ENCODE measurements at places on chromosomes 2 and 18.
A peak's percentile ranks its signal among the peaks of the same experiment; 100 is the strongest.

DNA sequence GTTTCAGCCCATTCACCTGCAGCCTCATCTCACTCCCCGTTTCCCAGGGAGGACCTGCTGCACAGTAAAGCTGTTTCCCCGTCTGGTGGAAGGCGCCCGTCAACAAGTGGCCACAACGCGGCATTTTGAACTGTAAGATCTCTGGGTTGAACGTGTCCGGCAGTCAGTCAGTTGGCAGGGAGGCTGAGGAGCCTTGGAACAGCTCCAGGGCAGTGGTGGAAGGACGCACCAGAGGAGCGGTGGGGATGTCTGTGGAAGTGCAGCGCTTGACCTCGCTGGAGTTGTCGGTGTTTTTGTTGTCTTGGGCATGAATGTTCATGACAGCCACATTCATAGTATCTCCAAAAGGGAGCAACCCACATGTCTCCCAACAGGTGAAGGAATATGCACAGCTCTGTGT, 31.4 kb upstream of the MBP start:
- no peak for DNase-seq

DNA sequence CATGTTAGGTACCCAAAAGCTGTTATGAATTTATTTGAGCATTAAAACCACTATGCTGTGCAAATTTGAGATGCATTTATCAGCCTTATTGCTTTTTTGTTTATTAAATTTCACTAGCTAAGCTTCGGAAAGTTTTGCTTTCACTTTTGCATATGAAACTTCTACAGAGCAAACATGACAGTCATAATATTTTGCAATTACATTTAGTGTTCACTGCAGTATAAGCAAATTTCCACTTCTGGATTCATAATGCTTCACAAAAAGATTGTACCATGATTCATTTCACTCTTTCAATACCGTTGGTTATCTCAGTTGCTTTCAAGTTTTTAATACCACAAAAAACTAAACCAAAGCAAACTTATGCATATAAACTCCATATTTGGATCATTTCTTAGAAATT, 228.7 kb upstream of the SLC8A1 start:
- DNase-seq, result no peak

GRCh38 chr2:33158482-33159003, 211.8 kb downstream of the LTBP1 start:
- DNase-seq, result no peak

DNA sequence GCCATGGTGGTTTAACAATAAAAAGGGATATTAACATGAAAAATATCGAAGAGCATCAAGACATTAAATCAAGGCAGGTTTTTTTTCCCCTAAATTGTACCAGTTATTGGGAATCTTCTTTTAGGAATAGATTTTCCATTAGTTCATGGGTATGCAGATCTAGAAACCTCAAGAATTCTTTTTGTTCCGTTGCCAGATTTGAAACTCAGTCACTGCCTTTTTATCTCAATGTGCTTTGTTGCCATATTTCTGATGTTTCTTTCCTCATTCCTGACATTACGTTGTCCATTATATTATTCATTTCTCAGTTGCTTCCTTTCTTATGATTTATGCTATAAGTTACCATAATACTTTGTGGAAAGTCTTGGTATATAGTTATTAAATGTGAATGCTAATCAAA, 162.2 kb downstream of the CD226 start:
- DNase-seq, result no peak

- DNase-seq, result no peak
Measured at GRCh38 chr2:78093436-78093835, 571.3 kb upstream of the LRRTM4 start.

- DNase-seq, result no peak
Measured at GRCh38 chr2:52877703-52878102, 889.9 kb upstream of the CHAC2 start.

DNA sequence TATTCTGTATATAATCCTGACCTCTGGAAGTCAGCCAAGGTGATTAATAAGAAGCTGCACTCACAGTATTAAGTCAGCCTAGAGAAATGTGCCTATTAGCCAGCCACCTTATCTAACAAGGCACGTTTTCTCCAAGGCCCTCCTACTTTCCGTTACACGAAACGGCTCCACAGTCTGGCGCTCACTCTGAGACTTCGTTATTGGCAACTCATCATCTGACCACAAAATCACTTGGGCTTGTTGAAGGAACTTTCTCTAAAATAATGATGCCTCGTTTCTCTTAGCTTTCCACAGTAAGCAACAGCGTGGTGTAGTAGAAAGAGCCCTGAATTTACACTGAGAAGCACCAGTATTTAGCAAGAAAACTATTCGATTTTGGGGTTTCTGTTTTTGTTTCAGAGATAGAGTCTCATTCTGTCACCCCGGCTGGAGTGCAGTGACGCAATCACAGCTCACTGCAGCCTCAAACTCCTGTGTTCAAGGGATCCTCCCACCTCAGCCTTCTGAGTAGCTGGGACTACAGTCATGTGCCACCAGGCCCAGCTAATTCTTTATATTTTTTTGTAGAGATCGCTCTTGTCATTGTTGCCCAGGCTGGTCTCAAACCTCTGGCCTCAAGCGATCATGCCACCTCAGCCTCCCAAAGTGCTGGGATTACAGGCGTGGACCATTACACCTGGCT, 53.6 kb upstream of the SLC14A1 start:
- no peak for DNase-seq

DNA sequence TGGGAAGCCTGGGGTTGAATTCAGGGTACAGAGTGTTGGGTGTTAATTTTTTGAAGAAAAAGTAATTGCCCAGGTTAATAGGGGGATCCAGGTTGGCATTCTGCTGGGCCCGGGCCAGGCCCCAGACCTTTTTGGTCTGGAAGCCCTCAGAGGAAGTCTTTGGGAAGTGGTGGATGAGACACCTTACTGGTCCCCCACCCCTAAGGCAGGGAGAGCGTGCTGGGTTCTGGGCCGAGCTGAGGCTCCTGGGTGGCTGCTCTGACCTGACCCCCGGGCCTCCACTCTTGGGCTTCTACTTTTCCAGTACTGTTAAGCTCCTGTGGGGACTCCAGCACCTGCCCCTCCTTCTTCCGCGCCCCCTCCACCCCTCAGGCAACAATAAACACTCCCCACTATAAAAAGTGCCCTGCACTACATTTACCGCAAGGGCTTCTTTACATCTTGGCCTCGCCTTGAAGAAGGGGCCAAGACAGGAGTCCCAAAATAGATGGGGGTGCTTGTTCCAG, 753 bp upstream of the HOXD3 start:
- DNase-seq, result no peak

GRCh38 chr2:58514252-58514651, 273.1 kb upstream of the FANCL start:
- no peak for DNase-seq

- no peak for DNase-seq
Measured at GRCh38 chr2:181138816-181139215, 158.4 kb downstream of the UBE2E3 start.

DNA sequence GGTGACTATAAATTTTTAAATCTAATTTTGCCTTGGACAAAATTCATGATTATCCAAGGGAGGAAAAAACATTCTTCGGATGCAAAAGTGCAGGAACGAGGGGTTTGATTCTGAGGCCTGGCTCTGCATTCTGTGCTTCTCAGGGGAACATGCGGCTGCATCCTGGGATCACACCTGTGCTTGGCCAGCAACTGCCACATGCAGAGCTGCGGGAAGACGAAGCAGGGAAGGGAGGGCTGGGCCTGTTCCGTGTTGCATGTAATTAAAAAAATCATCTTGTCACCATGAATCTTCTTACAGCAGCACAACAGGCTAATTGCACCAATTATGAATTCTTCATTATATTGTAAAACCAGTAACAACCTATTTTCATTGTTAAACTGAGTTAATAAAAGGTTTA, 158.0 kb upstream of the ALKAL2 start:
- DNase-seq, result no peak

GRCh38 chr2:158097481-158097880, 4.2 kb upstream of the UPP2 start:
- DNase-seq, result no peak

DNA sequence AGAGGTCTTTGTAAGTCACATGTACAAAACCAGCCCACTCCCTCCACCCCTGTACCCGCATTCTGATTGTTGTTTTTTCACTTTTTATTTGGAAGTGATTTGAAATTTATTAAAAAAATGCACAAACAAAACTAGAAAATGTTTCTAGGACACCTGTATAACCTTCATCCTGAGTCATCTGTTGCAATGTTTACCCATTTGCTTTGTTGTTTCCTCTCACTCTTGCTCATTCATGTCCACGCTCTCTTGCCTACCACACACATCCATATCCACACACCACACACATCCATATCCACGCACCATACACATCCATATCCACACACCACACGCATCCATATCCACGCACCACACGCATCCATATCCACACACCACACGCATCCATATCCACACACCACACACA, 18.8 kb downstream of the ZNF407 start:
- no peak for DNase-seq

- no peak for DNase-seq
Measured at GRCh38 chr2:180334514-180334913, 327.4 kb upstream of the CWC22 start.

GRCh38 chr2:98828793-98829371, 98.0 kb upstream of the MGAT4A start:
- DNase-seq, result no peak

DNA sequence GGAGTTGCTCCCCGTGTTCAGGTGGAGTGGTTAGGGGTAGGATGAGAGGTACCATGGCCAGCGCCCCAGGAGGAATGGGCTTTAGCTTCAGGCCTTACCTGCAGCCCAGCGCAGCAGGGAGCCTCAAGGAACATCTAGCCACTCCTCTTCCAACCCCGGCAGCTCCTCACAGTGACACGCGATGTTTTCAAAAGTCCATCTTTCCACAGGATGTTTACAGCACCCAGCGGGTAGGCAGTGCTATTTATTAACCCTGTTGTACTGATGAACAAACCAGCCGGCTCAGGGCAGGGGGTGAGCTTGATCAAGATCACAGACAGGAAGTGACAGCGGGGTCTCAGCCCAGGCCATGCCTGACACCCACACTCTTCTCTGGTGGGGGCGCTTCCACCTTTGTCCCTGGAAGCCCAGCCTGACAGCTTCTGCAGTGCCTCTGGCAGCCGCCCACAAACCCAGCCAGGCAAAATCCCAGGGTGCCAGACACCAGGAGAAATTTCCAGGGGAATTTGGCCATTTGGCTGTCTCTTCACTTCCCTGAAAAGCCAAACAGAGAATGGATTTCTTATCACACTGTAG, 18.4 kb upstream of the PRLH start:
- no peak for DNase-seq

GRCh38 chr2:152407204-152407721, 72.3 kb downstream of the FMNL2 start:
- peak; percentile 52 for DNase-seq

- DNase-seq, result no peak
Measured at GRCh38 chr2:106020821-106021661, 173.1 kb downstream of the UXS1 start.

DNA sequence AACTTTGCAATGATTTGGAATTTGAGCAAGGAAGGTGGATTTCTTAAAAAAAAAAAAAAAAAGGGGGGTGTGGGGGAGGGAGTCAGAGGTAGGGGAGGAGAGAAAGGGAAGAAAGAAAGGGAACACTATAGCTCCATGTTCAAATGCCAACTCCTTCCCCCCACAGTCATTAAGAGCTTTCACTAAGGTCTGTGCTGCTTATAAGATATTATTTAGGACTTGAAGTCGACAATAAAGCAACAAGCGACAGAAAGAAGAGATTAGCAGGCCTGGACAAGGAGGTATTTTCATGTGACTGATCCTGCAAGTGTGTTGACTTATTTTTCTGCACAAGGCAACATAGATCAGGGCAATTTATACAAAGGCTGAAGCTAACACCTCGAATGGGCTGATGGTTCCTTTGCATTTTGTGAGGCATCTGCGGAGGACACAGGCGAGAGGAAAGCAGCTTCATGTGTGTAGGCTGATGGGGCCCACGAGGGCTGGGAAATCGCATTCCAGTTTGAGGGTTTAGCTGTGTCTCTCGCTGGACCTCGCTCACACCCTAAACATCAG, 382.0 kb downstream of the SOX11 start:
- DNase-seq, result no peak

DNA sequence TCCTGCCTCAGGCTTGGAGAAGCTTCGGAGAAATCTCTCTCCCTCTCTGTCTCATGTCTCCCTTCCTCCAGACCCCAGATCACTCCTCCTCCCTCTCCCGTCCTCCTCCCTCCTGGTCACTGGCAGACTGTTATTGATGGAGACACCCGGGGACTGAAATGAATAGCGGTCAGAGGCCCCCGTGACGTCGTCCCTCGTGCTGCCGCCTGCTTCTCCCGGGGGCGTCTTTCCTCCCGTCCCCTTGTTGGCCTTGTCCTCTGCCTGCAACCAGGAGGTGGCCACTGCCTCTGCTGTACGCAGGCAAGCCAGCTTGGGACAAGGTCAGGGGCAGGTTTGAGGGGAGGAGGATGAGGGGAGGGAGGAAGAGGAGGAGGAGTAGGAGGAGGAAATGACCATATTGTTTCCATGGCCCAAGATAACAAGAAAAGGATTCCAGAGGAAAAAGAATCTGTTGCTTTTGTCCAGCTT, 78.2 kb downstream of the CELF4 start:
- no peak for DNase-seq

DNA sequence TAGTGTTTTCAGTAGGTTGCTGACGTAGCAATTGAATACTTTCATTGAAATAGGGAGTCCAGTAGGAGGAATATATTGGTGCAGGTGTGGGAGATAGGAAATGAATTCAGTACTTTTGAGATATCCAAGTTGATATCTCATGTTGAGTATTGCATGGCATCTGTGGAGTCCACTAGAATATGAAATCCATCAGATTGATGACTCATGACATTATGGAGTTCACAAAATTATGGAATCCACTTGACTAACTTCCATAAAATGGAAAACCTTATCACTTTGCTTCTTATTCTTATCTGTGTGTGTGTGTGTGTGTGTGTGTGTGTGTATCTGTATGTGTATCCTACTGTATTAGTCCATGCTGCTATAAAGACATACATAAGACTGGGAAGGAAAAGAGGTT, 513.5 kb upstream of the ZEB2 start:
- no peak for DNase-seq

DNA sequence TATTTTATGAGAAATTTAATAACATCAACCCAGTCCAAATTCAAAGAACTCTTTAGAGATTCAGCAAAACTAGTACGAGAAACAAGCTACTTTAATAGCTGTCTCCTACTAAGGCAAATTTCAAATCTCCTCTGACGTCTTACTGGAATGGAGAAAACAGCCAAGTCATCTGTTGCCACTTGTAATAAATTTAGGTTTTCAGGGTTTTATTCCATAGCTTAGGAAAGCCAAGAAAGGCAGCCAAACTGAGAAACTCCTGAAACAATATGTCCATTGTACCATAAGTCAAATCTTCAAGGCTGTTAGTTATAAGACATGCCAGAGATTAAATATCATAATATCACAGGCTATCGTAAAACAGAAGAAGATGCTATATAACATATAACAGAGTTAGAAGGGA, 524.6 kb upstream of the SETBP1 start:
- DNase-seq, result no peak

Measured in ureter (tissue), 1 donor.